NCI-H1092 treated with DMSO at 0.1 percent for 48 hours (cell line): ENCODE measurements at places on chromosomes 2 and 18.
A peak's percentile ranks its signal among the peaks of the same experiment; 100 is the strongest.

DNA sequence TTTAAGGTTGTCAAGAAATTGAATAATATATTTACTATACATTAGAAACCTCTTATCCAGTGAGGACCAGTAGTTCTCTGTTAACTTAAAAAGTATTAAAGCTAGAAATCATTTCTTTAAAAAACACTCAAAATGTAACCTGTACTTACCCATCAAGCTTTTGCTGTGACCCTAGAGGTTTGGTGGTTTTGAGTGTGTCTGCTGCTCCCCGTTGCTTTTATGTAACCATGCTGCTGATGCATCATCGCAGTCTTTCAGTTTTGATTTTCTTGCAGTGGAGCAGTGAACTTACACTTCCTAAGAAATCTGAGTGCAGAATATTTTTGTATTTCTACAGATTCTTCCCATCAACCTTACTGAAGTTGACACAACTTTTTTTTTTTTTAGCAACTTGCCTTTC is 34.2 kb downstream of the MRPS9 start:
- DNase-seq = no peak

DNA sequence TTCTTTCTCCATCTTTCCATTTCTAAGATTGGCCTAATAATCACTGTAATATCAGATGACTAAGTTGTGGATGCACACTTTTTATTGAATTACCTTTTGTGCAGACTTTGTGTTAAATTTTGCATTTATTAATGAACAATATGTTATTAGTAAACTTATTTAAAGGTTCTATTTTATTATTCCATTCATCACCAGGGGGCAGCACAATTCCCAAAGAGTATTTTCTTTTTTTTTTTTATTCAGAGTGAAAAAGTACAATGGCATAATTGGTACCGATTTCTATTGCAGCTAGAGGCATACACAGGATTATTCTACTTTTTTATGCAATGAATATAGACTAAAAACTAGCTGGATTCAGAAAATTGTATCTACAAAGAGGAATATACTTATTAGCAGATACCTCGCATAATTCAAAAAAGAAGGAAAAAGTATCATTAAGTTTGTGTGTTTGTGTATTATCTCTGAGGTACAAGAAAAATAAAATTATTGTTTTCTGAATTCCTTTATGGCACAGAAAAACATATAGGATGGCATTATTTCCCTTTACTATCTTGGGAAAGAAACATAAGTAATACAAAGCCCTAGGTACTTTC is 390.6 kb downstream of the ERBB4 start:
- DNase-seq = peak; percentile 9

GRCh38 chr2:181998891-181999654 is 13.4 kb downstream of the PPP1R1C start:
- peak; percentile 85 for DNase-seq

DNA sequence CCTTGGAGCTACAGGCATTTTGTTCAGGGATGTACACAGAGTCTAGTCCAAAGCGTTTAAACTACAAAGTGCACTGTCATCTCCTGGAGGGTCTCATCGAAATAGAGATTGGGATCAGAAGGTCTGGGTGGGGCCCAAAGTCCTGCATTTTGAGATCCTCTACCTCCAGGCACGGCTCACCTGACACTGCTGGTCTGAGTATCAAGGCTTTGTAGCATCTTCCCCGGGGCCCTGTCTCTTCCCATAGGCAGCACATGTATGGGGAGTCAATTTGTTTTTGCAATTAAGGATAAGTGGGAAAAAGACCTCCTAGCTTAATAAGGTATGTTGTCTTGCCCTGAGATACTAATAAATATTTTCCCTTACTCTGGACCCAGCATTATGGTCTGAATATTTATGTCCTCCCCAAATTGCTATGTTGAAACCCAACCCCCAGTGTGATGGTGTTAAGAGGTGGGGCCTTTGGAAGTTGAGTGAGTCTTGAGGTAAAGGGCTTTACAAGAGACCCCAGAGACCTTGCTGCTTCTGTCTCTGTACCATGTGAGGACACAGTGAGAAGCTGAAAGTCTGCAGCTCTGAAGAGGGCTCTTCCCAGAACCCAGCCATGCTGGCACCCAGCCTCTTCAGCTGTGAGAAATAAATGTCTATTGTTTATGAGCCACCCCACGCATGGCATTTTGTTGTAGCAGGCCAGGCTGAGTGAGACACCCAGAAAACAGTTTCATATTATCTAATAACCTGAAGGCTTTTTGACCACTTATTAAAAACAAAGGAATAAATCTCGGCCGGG is 258.7 kb upstream of the HS6ST1 start:
- DNase-seq = no peak

GRCh38 chr2:64219149-64219548 is 74.9 kb upstream of the PELI1 start:
- DNase-seq = no peak

DNA sequence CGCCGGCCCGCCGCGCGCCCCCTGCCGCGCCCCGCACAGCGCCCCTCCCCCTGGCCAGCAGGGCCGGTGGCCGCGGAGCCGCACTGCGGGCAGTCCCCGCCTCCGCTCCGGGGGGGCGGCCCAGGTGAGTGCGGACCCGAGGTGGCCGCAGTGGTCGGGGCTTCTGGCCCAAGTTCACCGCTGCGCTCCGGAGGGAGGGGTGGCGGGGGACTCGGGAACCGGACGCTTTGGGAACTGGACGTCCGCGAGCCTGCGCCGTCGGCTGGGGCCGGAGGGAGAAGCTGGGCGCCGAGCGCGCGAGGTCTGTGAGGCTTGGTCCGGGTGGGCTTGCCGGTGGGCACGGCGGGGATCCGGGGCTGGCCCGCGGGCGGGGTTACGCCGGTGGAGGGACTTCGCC is 591 bp upstream of the LDLRAD4 start:
- no peak for DNase-seq

DNA sequence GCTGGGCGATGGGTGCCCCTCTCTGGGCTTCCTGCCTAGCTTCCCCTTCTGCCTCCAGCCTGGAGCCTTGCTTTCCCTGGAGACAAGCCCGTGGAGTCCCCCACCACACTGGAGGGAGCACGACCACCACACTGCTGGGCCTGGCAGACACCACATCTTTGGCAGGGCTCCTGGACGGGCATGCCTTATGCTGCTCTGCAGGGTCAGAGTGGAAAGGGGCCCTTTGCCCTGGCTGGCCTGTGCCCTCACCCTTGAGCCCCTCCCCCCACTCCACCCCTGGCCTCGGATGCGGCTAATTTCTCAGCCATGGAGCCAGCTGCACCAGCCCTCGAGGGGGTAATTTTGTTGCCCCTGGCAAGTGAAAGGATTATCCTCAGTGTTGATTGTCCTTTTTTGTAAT is 194.5 kb downstream of the LOXHD1 start:
- DNase-seq = peak; percentile 15

GRCh38 chr2:25347205-25347815 is 5.6 kb upstream of the DNMT3A start:
- DNase-seq = no peak

- no peak for DNase-seq
These were observed 131.9 kb upstream of the SPRED2 start for GRCh38 chr2:65564299-65564698.

DNA sequence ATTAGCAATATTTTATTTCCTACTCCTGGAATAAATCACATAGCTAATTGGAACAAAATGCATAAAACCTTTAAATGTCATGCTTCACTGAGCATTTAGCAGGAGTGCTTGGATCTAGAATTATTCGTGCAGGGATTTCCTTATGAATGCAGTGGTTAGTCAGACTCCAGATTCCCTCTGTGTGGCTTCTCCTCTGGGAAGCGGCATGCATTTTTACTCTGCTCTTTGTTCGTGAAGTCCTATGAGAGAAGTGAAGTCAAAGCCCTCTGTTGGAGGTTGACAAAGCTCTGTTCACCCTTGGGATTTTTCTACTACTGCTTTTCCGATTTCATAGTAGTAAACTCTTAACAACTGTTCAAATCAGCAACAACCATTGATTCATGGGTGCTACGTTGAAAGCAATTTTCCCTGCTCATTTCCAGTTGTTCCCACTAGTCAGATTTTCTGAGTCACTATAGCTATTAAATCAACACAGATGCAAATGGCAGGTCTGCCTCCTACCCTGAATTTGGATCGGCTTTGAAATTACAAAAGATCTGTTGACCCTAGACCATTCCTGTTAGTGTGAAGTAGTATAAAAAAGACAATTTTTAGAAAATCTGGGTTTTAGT is 461.7 kb downstream of the STK39 start:
- DNase-seq = no peak

DNA sequence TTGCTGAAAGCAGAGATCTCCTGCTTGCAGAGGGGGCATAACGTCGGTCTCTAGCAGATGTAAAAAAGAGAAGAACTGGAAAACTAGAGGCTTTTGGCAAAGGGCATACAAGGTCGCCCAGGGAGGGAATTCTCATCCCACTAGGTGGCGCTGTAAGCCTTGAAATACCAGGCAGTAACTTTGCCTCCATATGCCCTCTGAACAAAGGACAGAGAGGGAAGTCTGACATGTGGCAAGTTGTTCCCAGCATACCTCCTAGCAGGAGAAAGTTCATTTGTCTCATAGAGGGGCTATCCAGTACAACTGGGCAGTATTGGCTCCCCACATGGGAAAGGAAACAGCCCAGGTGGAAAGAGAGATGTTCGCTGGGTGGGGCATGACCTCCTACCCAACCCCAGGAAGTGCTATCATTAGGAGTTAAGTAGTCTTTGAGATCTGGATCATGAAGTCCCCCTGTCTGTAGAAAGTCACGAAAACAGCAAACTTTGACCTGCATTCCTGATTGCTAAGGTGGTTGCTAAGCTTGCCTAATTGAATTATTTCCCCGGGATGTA is 39.9 kb downstream of the STK17B start:
- DNase-seq = no peak

GRCh38 chr18:37464257-37464656 is 101.3 kb downstream of the CELF4 start:
- DNase-seq = no peak

DNA sequence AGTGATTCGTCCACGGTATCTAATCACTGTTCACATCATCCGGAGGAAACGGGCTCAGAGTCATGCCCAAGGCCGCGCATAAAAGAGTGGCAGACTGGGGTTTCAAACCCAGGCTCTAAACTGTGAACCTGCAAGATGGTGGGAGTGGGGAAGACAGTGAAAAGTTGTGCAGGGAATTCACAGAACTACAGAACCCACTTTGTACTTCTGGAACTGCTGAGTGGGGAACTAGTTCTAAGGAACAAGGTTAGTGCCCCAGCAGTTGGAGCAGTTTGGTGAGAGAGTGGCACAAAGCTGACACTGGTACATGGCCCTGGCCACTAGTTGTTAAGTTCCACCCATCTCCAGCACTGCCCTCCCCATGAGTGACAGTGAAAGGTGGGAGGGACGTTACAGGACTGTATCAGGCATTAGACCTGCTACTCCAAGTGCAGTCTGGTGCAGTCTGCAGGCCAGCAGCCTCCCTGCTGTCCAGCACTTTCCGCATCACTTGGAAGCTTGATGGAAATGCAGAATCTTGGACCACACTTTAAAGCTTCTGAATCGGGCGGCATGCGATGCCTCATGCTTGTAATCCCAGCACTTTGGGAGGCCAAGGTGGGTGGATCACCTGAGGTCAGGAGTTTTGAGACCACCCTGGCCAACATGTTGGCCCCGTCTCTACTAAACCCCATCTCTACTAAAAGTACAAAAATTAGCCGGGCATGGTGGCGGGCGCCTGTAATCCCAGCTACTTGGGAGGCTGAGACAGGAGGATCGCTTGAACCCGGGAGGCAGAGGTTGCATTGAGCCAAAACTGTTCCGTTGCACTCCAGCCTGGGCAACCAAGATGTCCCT is 47.3 kb downstream of the C2orf42 start:
- DNase-seq = no peak

- DNase-seq = no peak
These were observed 137.8 kb downstream of the LAMA3 start for GRCh38 chr18:23826850-23827620.

DNA sequence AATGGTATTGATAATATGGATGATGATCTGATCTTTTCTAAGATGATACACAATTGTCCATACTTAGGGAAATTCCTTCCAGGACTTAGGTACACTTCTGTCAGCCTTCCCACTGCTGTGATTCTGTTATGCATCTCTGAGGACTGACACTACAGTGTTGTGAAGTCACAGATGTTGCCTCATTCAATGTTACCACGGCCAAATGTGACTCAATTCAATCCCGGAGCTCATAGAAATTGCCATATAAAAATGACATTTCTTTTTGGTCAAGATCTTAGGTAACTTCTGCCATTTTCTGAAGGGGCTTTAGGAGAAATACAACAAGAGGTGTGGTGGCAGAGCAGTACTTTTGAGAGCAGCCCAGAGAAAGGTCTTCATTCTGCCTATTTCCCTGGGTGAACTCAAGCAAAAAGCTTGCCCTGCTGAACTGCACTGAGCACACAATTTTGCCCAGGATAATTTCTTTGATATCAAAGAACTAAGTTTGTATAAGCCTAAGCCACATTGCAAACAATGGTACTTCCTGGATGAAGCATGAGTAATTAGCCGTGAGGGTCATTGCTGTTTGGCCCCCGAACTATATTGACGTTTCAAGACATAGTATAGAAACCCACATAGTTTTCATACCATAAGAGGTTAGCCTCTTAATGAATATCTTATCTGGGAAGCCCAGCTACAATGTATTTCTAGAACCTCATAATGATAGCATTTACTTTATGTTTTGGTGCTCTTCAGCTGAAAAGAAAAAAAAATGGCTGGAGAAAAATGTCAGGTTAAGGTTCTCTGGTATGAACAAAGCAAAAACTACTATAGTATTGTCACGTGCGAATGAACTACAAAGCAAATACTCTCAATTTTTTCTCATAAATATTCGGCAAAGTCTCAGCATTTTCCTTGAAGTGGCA is 437.4 kb downstream of the MEIS1 start:
- no peak for DNase-seq

DNA sequence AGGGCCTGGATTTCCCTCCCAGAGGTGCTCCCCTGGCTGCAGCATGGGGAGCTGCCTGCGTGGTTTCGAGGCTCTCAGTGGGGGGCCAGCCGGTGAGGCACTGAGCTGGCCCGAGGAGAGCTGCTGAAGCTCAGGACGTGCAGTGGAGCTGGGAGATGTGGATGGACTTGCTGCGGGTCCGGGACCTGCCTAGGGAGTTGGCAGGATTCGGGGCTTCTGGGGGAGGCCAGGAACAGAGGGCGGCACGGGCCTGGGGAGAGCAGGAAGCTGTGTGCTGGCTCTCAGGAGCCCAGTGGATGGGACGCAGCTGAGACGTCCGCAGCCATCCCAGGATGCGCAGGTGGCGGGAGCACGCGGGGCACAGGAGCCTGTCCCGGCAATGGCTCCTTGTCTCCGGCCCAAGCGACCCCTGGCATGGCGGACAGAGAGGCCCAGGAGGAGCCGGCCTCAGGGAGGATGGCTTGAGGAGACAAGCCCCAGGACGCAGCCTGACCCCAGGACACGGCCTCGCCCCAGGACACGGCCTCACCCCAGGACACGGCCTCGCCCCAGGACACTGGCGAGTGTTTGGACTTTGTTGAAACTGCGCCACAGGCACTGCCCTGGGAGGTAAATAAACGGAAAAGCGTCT is 116.1 kb downstream of the NFATC1 start:
- DNase-seq = no peak

DNA sequence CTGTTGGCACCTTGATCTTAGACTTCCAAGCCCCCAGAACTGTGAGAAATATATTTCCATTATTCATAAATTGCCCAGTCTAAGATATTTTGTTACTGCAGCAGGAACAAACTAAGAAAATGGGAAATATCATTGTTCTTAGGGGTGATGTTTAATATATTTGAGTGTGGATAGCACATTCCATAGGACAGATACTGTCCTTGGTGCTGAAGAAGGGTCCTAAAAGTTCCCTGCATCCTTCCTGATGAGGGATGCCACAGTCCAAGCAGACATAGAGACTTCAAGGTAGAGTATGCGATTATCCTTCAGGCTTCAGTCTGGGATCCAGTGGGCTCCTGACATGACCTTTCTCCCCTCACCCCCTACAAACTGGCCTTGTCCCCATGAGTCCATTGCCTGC is 689.0 kb downstream of the TDRD15 start:
- no peak for DNase-seq
